ENCODE measurements at places on chromosomes 2 and 18.

GRCh38 chr2:201116959-201117734, 1.2 kb downstream of the CFLAR start:
- no peak for DNase-seq

GRCh38 chr2:120014226-120014980, 1.5 kb downstream of the EPB41L5 start:
- DNase-seq = no peak

DNA sequence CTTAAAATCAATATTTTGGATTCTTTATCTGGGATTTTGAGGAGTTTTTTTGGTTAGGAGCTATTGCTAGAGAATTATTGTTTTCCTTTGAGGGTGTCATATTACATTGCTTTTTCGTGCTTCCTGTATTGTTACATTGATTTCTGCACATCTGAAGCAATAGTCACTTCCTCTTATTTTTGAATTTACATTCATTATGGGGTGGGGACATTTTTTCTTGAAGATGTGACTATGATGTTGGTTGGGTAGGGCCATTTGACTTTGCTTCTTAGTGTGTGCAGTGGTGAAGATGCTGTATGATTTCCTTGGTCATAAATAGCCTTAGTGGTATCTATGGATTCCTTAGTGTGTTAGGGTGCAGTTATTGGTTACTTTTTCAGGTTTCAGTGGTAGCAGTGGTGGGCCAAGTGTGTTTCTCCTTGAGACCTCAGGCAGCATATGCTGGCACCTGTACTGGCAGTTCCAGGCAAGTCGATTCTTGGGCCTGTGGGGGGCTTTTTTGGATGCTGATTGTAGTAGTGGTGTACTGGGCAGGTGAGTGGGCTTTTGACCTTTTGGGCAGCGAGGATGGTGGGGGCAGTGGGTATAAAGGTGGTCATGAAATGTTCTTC, 61.8 kb downstream of the ARHGAP25 start:
- DNase-seq = no peak

DNA sequence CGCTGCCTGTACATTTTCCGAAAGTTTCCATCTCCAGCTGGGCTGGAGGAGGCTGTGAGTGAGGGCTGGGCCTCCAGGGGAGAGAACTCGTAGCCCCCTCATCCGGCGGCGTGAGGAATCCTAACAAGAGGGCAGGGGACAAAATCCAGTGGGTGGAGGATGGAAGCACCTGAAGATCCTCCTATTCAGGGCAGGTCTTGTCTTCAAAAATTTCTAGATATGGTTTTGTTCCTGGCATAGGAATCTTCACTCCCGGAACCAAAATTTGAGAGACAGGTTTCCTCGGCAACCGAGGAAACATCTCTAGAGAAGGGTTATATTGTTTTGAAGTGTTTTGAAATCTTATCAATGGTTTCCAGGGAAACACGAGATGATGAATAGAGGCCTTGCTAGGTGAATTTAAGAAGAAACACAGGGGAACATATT, 136.7 kb downstream of the SH3BP4 start:
- no peak for DNase-seq

GRCh38 chr2:237791977-237792727, 6.4 kb upstream of the RBM44 start:
- DNase-seq = no peak

DNA sequence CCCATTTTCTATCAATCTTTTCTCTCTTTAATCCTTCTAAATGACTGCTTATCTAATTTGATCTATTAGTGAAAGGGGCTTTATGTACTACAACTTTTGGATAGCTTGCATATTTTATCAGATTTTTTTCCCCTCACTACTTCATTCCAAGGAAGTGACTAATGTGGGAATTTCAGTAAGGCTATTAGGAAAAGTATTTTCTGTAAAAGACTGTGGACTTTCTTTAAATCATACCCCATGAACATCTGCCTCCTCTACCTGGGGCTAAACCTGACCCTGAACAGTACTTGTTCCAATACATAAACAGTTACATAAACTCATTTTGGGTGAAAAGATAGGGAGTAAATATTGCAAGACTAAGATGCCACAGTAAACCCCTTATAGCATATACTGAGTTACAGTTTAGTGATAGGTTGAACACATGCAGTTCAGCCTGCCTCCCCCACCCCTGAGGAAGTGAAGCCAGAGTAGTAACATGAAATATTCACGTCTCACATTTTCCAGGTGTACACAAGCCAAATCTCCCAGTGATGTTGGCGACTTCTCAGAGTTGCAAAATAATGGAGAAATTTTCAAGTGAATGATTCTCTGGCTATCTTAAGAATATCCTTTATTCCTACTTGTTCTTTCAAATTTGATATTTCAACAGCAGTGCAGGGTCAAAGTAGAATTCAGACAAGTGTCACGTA, 590.9 kb upstream of the ZEB2 start:
- no peak for DNase-seq

- no peak for DNase-seq
Measured at GRCh38 chr2:118554616-118555015, 292.8 kb downstream of the EN1 start.

DNA sequence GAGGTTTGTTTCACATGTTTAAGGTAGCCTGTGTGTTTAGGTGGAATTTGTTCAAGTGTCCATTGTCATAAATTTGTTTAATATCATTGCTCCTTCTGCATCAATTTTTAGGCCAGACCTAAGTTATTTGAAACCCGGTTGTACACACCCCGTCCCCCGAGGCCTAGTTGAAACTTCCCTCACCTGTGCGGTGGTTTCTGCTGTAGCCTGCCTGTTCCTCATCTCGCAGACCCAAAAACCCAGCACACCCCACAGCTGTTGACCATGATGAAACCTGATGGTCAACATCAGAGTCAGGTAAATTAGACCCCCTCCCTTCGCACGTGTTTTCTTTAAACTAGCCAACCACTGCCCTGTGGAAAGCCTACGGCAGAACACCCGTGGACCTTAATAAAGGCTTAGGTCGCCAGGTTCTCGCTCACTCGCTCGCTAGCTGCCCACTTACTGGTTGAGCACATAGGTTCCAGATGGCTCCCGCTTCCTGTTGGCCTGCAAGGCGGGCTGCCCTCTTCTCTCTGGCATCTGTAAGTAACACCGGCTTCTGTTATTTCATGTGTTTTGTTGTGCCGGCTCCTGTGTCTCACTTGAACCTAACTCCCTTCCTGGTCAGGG, 64.4 kb downstream of the EML6 start:
- no peak for DNase-seq

DNA sequence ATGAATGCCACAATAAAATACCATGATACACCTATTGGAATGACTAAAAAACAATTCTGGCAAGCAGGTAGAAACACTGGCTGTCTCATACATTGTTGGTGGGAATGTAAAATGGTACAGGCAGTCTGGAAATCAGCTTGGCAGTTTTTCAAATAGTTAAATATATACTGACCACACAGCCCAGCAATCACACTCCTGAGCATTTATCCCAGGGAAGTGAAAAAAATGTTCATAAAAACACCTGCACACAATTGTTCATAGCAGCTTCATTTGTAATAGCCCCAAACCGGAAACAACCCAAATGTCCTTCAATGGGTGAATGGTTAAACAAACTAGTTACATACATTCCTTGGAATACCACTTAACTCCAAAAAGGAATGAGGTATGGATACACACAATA, 137.2 kb downstream of the TFCP2L1 start:
- DNase-seq = no peak

DNA sequence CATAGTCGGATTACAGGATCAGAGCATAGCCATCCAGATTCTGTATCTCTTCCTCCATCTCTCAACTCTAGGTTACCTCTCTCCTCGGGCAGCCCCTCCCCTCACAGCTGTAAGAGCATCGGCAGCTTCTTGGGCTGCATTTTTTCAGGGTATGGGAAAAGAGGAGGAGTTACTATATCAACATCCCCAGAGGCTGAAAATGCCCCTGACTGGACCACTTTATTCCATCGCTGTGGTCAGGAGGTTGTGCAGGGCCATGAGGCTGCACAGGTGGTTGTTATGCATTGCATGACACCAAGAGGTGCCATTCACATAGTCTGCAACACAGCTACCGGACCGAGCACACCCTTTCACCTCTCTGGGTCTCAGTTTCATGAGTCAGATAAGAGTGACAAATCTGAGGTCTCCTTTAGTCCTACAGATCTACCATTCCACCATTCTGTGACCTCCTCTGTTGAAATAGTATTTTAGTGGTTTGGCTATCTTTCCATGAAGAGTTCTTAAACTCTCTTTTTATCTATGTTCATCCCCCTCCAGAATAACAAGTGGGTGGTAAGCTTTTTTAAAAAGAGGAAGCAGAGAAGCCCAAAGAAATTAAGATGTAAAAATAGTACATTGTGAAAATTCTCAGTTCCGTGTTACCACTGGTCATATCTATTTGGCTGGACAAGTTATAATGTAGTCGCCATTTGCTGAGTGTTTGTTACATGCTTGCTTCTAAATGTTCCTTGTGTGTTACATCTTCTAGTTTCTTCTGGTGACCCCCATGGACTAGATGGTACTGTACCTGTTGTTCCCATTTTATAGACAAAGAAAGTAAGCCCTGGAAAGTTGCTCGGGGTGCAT, 56.6 kb upstream of the SLC1A4 start:
- no peak for DNase-seq

DNA sequence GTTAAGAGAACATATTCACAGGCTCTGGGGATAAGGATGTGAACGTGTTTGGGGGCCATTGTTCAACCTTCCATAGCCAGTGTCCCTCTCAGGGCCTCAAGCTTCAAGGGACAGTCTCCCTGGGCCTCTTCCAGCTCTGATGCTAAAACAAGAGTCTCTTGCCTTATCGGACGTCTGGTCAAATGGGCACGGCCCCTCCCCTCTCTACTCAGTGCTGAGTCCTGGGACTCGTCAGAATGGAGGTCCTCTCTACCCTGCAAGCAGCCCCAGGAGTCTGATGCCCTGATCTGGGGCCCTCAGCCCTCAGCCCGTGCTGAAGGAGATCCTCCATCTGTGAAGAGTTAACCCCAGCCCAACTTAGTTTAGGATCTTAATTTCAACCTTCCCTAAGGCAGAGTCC, 198.2 kb downstream of the ZFP36L2 start:
- DNase-seq = no peak

DNA sequence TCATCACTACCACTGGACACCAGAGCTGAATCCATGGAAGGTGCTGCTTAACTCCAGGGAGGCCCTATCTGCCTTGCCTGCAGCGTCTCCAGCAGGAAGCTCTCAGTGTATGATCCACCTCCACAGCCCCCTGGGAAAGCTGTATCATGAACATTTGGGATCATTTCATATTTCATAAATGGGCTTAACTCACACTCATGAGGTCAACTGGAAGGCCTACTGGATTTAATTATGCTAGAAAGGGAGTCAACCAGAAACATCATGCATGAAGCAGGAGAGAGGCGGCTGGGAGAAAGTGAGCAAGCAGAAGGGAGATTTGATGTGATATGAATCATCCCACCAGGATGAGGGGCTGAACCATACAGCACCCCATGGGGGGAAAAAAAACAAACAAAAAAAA, 537.7 kb downstream of the TNS1 start:
- DNase-seq = no peak

GRCh38 chr2:181036445-181036844, 56.0 kb downstream of the UBE2E3 start:
- no peak for DNase-seq

- no peak for DNase-seq
Measured at GRCh38 chr2:72204786-72205503, 57.3 kb upstream of the CYP26B1 start.

GRCh38 chr2:25204190-25204838, 35.9 kb upstream of the POMC start:
- DNase-seq = no peak

GRCh38 chr2:14288016-14288415, 344.5 kb upstream of the LRATD1 start:
- no peak for DNase-seq

- DNase-seq = no peak
Measured at GRCh38 chr2:153568105-153568504, 89.5 kb upstream of the RPRM start.

DNA sequence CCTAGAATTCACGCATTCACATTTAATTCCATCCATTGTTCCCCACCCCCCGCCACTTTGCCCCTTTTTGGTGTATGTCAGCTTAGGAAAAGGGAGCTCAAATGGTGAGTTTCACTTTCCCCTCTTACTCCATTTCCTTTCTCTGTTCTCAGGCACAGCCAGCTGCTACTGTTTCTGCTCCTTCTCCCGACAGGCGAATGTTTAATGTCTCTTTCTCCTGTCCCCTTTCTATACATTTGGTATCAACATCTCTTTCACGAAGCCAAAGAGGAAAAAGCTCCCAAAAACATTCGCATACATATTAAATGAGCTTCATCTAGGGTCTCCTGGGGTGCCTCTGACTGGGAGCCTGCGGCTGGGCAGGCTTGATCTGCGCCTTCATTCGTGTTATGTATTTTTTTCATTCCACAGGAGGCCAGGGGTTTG, 124.2 kb upstream of the SATB2 start:
- no peak for DNase-seq

DNA sequence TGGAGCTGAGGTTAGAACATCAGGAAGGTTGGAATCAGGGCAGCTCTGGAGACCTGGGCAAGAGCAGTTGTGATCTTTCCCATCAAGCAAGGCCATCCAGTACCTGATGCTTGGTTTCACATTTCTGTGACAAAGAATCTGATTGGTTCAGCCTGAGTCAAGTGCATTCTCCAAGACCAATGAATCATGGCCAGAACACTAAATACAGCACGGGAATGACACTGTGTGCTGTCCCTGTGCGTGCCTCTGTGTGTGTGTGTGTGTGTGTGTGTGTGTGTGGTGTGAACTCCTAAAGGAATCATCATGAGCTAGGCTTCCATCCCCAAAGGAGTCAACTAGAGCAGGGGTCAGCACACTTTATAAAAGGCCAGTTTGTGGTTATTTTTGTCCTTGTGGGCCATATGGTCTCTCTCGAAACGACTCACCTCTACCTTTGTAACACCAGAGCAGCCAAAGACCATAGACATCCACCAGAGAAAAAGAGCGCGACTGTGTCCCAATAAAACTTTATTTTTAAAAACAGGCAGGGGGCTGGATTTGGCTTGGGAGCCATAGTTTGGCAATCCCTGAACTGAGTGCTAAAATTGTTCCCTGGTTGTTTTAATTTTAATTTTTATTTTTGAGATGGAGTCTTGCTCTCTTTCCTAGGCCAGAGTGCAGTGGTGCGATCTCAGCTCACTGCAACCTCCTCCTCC, 99.7 kb downstream of the INHBB start:
- no peak for DNase-seq

DNA sequence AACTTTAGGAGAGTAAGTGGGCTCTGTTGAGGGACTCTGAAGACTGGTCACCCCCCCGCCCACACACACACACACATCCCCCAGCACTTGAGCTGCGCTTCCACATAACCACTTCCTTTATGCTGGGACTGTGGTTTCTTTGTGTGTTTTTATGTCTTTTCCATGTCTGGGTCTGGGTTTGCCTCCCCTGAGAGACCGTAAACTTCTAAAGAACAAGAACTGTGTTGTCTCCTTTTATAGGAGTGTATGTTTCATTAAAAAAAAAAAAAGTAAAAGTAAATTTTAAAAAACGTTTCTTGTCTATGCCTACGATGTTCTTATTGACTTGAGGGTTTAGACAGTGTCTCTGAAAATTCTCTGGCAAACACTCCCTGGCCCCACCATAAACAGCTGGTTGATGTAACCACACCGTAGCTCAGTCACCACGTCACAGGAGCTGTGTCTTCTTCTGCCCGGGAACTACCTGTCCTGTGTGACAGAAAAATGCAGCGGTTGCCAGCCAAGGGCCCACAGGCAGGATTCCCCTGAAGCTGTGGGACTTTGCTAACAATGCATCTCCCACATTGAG, 68.0 kb downstream of the KLHL29 start:
- no peak for DNase-seq

Measured in stimulated activated CD8-positive, alpha-beta memory T cell treated with anti-CD3 and anti-CD28 coated beads, Interleukin-4, amount 100 ng/mL, for 1 hour (primary cell).